CD4-positive, alpha-beta T cell (primary cell): ENCODE measurements at places on chromosomes 1 and 21. TPM values are rescaled to one million over a fixed set of nuclear protein-coding genes. Genes with fewer than 3 reads are reported as not detected.

The ECM1 gene
- total RNA-seq = not detected

The PI4KB gene
- 50.2 TPM for total RNA-seq

The MAP3K7CL gene
- 4.6 TPM for total RNA-seq

The MYBPH gene
- not detected for total RNA-seq

The AIDA gene
- 25.1 TPM for total RNA-seq

The RAB4A gene
- total RNA-seq = 28.7 TPM

The KDM5B gene
- 84.7 TPM for total RNA-seq

The KCNA2 gene
- total RNA-seq = 0.88 TPM

The CACHD1 gene
- 6.2 TPM for total RNA-seq

The C4BPA gene
- not detected for total RNA-seq

The C1orf94 gene
- not detected for total RNA-seq

The SYT6 gene
- not detected for total RNA-seq

The LRP8 gene
- total RNA-seq = 11.5 TPM
